Stimulated activated CD8-positive, alpha-beta memory T cell treated with anti-CD3 and anti-CD28 coated beads, Interleukin-4, amount 100 ng/mL, for 1 hour (primary cell): ENCODE measurements at places on chromosomes 1 and 21.

DNA sequence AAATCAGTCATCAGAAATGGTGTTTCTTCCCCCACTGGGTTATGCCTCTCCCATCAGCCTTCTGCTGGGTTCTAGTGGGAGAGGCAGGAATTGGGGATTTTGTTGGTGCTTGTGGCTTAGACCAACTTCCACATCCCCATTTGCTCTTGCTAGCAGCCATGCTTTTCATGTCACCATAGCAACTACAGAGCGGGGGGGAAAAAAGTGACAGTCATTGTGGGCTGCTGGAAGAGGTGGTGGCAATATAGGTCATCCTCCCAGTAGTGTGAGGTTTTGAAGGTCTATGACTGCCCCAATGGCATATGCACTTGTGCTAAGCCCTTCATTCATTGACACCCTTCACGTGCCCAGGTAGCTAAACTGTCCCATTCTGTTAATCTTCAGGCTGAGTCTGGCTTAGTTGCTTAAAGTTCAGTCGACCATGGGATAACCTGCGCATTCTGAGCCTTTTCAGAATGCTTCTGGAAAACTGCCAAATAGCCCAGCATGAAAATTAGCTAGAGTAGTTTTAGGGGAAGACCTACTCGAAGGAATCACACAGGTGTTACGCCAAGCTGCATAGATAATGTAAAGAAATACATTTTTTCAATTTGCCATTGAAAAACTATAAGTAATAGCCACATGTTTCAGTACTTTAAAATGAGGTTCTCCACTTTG, 53.7 kb upstream of the ZNF326 start:
- DNase-seq: no peak

DNA sequence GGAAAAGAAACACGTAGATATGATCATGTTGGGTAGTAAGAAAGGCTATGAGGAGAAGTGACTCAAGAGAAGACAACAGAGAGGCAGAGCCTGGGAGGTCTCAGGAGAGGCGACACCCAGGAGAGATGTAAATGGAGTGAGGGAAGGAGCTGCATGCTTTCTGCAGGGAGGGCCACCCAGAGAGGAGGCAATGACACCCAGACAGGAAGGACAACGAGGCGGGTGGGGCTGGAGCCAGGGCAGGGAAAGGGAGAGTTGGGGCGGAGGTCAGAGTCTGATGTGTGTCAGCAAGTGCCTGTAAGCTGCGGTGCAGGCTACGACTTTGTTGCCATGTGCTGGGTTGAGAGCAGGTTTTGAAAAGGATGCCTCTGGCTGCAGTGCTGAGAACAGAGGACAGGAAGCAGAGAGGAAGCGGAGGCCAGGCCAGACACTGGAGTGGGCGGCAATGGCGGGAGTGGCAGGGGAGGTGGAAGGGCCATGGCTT, 31.3 kb downstream of the SLC1A7 start:
- no peak for DNase-seq

DNA sequence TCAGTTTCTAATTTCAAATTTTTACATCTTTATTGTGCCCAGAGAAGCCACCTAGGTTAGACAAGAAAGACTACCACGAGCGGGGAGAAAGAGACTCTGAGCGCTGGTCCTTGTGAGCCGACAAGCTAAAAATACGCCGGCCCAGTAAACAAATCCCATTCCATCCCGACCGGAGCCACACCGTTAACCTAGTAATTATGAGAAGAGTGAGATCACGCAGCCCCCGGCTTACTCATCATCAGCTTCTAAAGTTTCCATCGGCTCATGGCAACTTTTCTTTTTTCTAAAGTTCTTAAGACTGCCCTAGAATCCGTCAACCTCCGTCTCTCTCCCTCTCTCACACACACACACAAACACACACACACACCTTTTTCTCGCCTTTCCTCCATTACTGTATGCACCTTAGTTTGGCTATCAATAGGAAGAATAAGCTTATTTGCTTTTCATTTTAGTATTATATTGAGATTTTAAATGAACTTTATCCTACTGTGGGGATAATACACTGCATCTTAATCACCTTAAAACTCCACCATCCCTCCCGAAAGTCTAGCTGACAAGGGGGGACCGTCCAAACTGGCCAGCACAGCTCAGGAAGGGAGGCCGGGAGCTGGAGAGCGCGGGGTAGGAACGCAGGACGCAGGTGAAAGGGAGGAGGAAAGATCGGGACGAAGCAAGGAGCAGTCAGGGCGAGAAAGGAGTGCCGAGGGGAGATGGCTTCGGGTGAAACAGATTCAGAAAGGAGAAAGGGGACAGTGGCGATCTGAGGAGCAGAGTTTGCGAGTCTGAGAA, 728 bp downstream of the OTUD7B start:
- peak; percentile 3 for DNase-seq

GRCh38 chr1:4177425-4178150, 277.5 kb upstream of the C1orf174 start:
- no peak for DNase-seq

GRCh38 chr1:243596431-243597062, 253.5 kb downstream of the AKT3 start:
- DNase-seq: no peak

- DNase-seq: no peak
Observed at GRCh38 chr1:174001573-174001972, 20.6 kb downstream of the RC3H1 start.

DNA sequence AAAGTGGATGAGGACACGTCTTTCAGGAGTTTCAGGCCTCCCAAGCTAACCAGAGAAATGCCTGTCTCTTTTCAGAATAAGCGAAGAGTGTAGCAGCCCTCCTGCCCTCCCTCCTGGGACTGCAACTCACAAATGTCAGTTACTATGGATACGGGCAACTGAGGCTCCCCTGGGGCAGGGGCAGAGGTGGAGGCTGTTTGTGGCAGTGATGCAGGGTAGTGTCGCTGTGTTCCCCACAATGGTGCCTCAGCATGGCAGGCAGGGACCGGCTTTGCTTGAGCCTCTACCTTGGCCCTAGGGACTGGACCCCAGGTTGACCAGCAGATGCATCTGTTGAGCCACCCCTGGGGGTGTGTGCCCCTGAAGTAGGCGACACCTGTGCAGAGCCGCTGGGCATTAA, 10.2 kb downstream of the NFASC start:
- no peak for DNase-seq

- DNase-seq: no peak
Observed at GRCh38 chr1:70411360-70411844, 334 bp downstream of the CTH start.

- no peak for DNase-seq
Observed at GRCh38 chr1:181635110-181635509, 151.8 kb downstream of the CACNA1E start.

DNA sequence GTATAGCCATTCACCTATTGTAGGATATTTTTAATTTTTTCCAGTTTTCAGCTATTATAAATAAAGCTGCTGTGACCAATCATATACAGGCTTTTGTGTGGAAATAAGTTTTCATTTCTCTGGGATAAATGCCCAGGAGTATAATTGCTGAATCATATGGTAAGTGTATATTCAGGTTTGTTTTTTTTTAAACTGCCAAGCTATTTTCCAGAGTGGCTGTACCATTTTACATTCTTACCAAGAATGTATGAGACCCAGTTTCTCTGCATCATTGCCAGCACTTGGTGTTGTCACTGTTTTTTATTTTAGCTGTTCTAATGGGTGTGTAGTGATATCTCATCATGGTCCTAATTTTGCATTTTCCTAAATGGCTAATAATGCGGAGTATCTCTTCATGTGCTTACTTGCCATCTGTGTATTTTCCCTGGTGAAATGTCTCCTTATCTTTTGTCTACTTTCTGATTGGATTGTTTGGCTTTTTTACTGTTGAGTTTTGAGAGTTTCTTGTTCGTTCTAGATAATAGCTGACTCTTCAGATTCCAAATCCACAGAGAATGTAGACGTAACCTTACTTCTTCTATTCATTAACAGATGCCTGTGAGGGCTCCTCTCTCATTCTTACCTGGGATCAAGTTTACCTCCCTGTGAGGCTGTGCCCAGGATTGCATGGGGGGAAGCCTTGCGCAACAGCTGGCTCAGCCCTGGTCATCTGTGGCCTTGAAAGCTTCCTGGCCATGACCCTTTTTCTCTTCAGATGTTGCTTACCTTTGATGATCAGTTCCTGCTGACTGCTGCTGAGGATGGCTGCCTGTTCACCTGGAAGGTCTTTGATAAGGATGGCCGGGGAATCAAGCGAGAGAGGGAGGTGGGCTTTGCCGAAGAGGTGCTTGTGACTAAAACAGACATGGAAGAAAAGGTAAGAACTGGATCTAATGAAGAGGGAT, 42.6 kb downstream of the CFAP57 start:
- DNase-seq: no peak

DNA sequence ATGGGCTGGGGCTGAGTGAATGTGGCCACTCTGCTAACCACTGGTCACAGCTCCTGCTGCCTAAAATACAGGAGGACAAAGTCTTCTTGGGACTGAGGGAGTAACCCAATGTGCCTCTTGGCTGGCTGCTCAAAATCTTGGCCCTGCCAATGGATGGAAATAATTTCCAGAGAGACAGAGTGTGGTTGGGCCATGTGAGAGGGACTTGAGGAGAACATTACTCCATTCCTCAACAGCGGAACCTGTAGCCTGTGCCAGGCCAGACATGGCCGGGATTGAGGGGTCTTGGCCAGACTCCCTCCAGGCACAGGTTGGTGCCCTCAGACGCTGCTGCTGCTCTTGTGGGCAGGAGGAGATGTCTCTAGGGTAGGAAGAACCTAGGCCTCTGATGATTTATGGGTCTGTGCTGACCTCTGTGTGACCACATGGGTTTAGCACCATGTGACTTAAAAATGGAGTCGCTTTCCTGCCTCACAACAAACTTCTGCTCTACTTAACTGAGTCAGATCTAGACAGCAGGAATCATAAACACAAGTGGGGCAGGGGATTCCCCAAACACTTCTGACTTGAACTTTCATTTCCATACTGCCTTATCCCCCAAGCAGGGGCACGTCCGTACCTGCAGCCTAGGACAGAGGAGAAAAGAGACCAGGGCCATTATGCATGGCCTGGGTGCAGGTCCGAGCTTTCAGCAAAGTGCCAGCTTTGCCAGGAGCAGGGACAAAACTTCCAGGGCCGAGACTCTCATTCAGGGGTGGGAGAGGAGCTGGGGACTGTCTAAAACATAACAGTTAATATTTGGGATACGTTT, 79.2 kb downstream of the CD34 start:
- DNase-seq: no peak

GRCh38 chr1:96306809-96307560, 414.6 kb upstream of the PTBP2 start:
- no peak for DNase-seq

- no peak for DNase-seq
Observed at GRCh38 chr1:41020654-41021053, 871 bp downstream of the SLFNL1 start.
